ENCODE measurements at places on chromosomes 13 and 19. TPM values are rescaled to one million over a fixed set of nuclear protein-coding genes. Genes with fewer than 3 reads are reported as not detected.

FSD1 gene
- total RNA-seq = 53.5 TPM

VSTM1 gene
- total RNA-seq = not detected

SIGLEC8 gene
- total RNA-seq = not detected

SLC15A1 gene
- not detected for total RNA-seq

HCST gene
- not detected for total RNA-seq

RAX2 gene
- total RNA-seq = not detected

SGCG gene
- total RNA-seq = not detected

ZNF524 gene
- total RNA-seq = 6.1 TPM

PINLYP gene
- 11.7 TPM for total RNA-seq

GRCh38 chr19:29878973-29879654, 62.9 kb upstream of the URI1 start:
- H3K36me3 ChIP-seq = no peaks in the 10 kb centered on the region
- H3K27ac ChIP-seq = no peak overlapping the region
- no peak overlapping the region for H3K4me3 ChIP-seq

- no peak for DNase-seq
- no peaks in the 10 kb centered on the region for H3K27me3 ChIP-seq
- no peaks in the 10 kb centered on the region for H3K36me3 ChIP-seq
- H3K4me3 ChIP-seq = no peak overlapping the region
- no peak overlapping the region for H3K27ac ChIP-seq
Measured at GRCh38 chr13:78875792-78876580, 217.0 kb upstream of the OBI1 start.

- H3K27ac ChIP-seq = no peak overlapping the region
- H3K27me3 ChIP-seq = no peaks in the 10 kb centered on the region
- no peaks in the 10 kb centered on the region for H3K4me1 ChIP-seq
- DNase-seq = no peak
- no peaks in the 10 kb centered on the region for H3K36me3 ChIP-seq
Measured at GRCh38 chr13:101979825-101980224, 422.0 kb downstream of the FGF14 start.

GRCh38 chr19:42555317-42555716, 27.0 kb upstream of the CEACAM1 start:
- no peak overlapping the region for H3K4me3 ChIP-seq
- DNase-seq = no peak
- H3K36me3 ChIP-seq = peaks cover 4% of the 10 kb centered on the region
- H3K27ac ChIP-seq = no peak overlapping the region

- DNase-seq = no peak
- H3K27ac ChIP-seq = no peak overlapping the region
- peaks cover 3% of the 10 kb centered on the region for H3K27me3 ChIP-seq
- no peaks in the 10 kb centered on the region for H3K36me3 ChIP-seq
- no peak overlapping the region for H3K4me3 ChIP-seq
- peaks cover 10% of the 10 kb centered on the region for H3K4me1 ChIP-seq
Measured at GRCh38 chr13:45445053-45445452, 19.7 kb upstream of the COG3 start.

DNA sequence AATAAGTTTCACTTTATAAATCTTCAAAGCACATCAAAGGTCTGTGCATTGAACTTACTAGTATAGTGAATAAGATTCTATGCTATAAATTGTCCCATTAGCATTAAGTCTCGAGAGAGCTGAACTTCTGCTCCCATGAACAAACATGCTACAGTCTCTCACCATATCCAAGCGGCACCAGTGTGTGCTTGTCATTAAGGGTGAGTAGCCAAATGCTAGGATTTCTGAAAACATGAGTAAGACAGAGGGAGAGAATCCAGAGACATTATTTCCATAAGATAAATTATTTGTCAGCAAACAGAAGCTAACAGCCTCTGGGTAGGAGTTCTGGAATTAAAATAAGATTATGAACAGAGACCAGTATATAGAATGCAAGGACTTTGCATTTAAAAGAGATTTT, 2882.5 kb downstream of the PCDH9 start:
- H3K4me3 ChIP-seq = no peak overlapping the region
- H3K27ac ChIP-seq = no peak overlapping the region
- no peak for DNase-seq
- H3K27me3 ChIP-seq = no peaks in the 10 kb centered on the region
- H3K36me3 ChIP-seq = no peaks in the 10 kb centered on the region
- H3K4me1 ChIP-seq = no peaks in the 10 kb centered on the region

- no peaks in the 10 kb centered on the region for H3K4me1 ChIP-seq
- H3K36me3 ChIP-seq = peaks cover 4% of the 10 kb centered on the region
- no peaks in the 10 kb centered on the region for H3K27me3 ChIP-seq
Measured at GRCh38 chr13:74274916-74275315, 140.7 kb upstream of the KLF12 start.

DNA sequence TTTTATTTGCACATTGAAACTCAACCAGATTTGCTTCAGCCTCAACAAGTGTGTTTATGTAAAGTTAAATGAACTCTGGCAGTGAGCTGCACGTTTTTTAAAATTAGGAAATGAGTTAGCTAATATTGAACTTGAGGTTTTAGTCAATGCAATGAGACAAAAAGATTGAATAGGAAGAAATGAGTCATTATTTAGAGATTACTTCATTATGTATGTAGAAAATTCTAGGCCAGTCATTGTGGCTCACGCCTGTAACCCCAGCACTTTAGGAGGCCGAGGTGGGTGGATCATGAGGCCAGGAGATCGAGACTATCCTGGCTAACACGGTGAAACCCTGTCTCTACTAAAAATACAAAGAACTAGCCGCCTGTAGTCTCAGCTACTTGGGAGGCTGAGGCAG, 22.8 kb upstream of the CD70 start:
- no peak for DNase-seq
- no peaks in the 10 kb centered on the region for H3K36me3 ChIP-seq
- H3K4me1 ChIP-seq = no peaks in the 10 kb centered on the region
- peaks cover 58% of the 10 kb centered on the region for H3K27me3 ChIP-seq
- no peak overlapping the region for H3K27ac ChIP-seq

GRCh38 chr13:45104261-45104660, 16.0 kb upstream of the GTF2F2 start:
- DNase-seq = no peak
- H3K4me3 ChIP-seq = no peak overlapping the region
- H3K27ac ChIP-seq = no peak overlapping the region
- peaks cover 22% of the 10 kb centered on the region for H3K4me1 ChIP-seq

DNA sequence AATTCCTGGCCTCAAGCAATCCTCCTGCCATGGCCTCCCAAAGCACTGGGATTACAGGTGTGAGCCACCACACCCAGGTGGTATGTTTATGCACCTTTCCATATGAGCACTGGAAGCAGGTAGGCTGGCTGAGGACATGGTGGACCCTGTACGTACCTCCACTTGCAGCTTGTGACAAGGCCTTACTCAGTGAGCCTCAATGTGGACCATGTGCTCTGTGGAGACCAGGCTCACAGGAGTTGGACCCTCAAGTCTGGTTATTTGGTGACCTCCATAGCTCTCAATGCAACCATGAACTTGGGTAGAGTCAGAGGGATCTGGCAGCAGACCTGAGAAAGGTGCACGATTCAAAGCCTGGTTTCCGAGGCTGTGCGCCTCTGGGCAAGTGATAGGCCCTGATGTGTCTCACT, 5.5 kb downstream of the ACP4 start:
- H3K27ac ChIP-seq = no peak overlapping the region
- no peak for DNase-seq
- H3K36me3 ChIP-seq = peaks cover 10% of the 10 kb centered on the region
- peaks cover 19% of the 10 kb centered on the region for H3K4me1 ChIP-seq
- peaks cover 32% of the 10 kb centered on the region for H3K27me3 ChIP-seq

DNA sequence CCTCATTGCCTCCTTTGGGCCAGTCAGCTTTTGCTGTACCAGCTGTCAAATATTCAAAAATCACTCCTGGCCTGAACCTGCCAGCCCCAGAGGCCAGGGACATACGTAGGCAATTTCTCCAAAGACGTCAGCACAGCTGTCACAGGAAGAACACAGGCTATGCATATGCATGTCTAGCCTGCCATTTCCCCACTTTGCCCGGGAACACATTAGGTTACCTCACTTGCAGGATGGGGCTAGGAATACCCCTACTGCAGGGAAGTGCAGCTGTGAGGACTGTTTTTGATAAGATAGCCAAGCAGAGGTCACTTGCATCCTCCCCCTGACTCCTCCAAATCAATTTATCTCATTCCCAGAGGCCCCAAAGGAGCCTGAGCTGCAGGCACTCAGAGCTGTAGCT, 2.8 kb downstream of the ZNF667 start:
- DNase-seq = no peak
- H3K4me1 ChIP-seq = no peaks in the 10 kb centered on the region
- no peak overlapping the region for H3K4me3 ChIP-seq

- DNase-seq = no peak
- no peaks in the 10 kb centered on the region for H3K36me3 ChIP-seq
- peak overlapping the region; percentile 51 for H3K27ac ChIP-seq
Measured at GRCh38 chr13:79722885-79723445, 242.0 kb downstream of the NDFIP2 start.

DNA sequence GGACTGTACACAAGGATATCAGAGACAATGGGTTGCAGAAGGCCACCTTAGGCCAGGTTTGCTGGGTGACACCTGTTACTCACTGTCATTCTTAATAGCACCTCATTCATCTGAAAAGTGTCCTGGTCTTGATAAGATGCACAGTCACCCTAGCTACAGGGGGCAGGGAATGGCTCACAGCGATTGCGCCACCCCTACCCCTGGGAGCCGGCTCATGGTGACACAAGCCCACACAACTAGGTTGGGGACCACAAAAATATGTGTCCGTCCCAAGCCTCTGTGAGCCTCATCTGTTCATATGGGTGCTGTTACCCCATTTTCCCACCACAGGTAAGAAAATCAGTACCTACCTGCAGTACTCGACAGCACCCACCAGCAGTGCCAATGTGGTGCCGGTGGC, 23.4 kb downstream of the MED26 start:
- no peaks in the 10 kb centered on the region for H3K36me3 ChIP-seq
- no peak overlapping the region for H3K4me3 ChIP-seq
- H3K4me1 ChIP-seq = no peaks in the 10 kb centered on the region
- H3K27me3 ChIP-seq = no peaks in the 10 kb centered on the region
- no peak for DNase-seq

GRCh38 chr13:22629374-22629773, 551.4 kb upstream of the SGCG start:
- H3K4me3 ChIP-seq = no peak overlapping the region
- H3K4me1 ChIP-seq = no peaks in the 10 kb centered on the region
- no peak for DNase-seq
- H3K27me3 ChIP-seq = no peaks in the 10 kb centered on the region
- H3K27ac ChIP-seq = no peak overlapping the region

DNA sequence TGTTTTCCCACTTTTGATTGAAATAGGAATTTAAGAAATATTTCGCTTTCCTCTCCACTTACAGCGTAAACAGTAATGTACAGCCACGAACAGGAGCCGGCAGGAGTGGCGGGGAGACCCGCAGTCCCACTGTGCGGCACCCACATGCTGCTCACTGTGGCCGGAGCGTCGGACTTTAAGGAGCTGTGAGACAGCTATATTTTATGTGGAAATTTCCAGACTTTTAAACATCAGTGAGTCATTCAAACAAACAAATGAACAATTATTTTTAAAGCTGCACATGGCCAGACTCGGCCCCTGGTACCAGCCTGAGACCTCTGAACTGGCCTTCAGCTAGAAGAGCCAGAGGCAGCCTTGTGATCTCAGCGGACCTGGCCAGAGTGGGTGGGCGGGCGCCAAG, 52.5 kb downstream of the CRYL1 start:
- no peak for DNase-seq
- no peaks in the 10 kb centered on the region for H3K36me3 ChIP-seq
- no peaks in the 10 kb centered on the region for H3K27me3 ChIP-seq
- H3K4me3 ChIP-seq = no peak overlapping the region

GRCh38 chr19:48370955-48371354, 6.8 kb downstream of the SYNGR4 start:
- no peaks in the 10 kb centered on the region for H3K36me3 ChIP-seq
- no peak overlapping the region for H3K4me3 ChIP-seq
- H3K27me3 ChIP-seq = no peaks in the 10 kb centered on the region
- H3K27ac ChIP-seq = no peak overlapping the region
- no peak for DNase-seq

DNA sequence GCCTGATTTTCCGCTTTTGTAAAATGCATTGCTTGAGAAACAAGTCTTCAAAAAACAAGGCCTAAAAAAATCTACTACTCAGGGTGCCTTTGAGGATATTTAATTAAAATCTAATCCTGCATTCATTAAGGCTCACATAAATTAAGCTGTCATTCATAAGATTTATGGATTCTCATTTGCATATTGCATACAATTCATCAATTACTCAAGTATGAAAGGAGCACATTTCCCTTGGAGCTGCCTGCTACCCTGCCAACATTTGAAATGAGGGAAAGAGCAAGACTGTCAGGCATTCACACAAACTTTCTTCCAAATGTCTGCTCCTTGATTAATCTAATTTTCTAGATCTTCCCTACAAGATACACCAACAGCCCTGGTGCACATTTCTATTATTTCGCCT, 140.0 kb downstream of the DACH1 start:
- H3K27me3 ChIP-seq = no peaks in the 10 kb centered on the region
- peaks cover 32% of the 10 kb centered on the region for H3K4me1 ChIP-seq
- DNase-seq = no peak
- no peak overlapping the region for H3K27ac ChIP-seq
- peaks cover 4% of the 10 kb centered on the region for H3K36me3 ChIP-seq

GRCh38 chr13:110944121-110944967, 29.5 kb upstream of the ANKRD10 start:
- H3K27ac ChIP-seq = no peak overlapping the region
- H3K4me1 ChIP-seq = peaks cover 8% of the 10 kb centered on the region
- DNase-seq = no peak
- no peaks in the 10 kb centered on the region for H3K36me3 ChIP-seq
- H3K27me3 ChIP-seq = no peaks in the 10 kb centered on the region

GRCh38 chr13:73399347-73400216, 340.8 kb downstream of the KLF5 start:
- H3K27me3 ChIP-seq = peaks cover 3% of the 10 kb centered on the region
- H3K4me3 ChIP-seq = no peak overlapping the region
- H3K4me1 ChIP-seq = peaks cover 22% of the 10 kb centered on the region
- no peak for DNase-seq

GRCh38 chr19:29381353-29382203, 144.2 kb upstream of the VSTM2B start:
- no peak overlapping the region for H3K4me3 ChIP-seq
- no peaks in the 10 kb centered on the region for H3K36me3 ChIP-seq
- peaks cover 18% of the 10 kb centered on the region for H3K27me3 ChIP-seq
- H3K27ac ChIP-seq = no peak overlapping the region
- peaks cover 27% of the 10 kb centered on the region for H3K4me1 ChIP-seq

DNA sequence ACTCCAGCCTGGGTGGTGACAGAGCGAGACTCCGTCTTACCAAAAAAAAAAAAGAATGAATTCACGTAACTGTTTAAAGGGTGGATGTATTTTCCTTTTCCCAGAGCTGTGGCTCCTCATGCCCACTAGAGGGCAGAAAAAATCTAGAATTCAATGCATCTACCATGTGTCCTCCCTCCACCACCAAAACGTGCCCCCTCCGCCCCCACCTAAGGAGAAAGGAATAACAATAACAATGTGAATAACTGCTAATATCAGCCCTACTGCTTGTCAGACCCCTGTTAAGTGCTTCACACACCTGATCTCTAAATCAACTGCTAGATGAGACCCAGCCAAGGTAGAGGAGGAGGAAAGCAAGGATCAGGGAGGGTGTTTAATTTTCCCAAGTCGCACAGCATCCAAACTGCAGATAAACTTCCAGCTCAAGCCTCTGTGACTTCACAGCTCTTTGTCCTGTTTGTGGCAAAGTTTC, 20.2 kb upstream of the PNMA8B start:
- DNase-seq = no peak
- H3K27me3 ChIP-seq = no peaks in the 10 kb centered on the region
- no peak overlapping the region for H3K4me3 ChIP-seq
- H3K36me3 ChIP-seq = no peaks in the 10 kb centered on the region
- no peaks in the 10 kb centered on the region for H3K4me1 ChIP-seq
- H3K27ac ChIP-seq = no peak overlapping the region

- no peaks in the 10 kb centered on the region for H3K27me3 ChIP-seq
- no peak for DNase-seq
- no peak overlapping the region for H3K27ac ChIP-seq
- H3K4me1 ChIP-seq = peaks cover 29% of the 10 kb centered on the region
Measured at GRCh38 chr13:24629320-24629719, 50.9 kb upstream of the ATP12A start.

Data from neural crest cell (in vitro differentiated cells).